NCI-H510A treated with DMSO at 0.1 percent for 48 hours (cell line): ENCODE measurements at places on chromosomes 4 and X.
A peak's percentile ranks its signal among the peaks of the same experiment; 100 is the strongest.

DNA sequence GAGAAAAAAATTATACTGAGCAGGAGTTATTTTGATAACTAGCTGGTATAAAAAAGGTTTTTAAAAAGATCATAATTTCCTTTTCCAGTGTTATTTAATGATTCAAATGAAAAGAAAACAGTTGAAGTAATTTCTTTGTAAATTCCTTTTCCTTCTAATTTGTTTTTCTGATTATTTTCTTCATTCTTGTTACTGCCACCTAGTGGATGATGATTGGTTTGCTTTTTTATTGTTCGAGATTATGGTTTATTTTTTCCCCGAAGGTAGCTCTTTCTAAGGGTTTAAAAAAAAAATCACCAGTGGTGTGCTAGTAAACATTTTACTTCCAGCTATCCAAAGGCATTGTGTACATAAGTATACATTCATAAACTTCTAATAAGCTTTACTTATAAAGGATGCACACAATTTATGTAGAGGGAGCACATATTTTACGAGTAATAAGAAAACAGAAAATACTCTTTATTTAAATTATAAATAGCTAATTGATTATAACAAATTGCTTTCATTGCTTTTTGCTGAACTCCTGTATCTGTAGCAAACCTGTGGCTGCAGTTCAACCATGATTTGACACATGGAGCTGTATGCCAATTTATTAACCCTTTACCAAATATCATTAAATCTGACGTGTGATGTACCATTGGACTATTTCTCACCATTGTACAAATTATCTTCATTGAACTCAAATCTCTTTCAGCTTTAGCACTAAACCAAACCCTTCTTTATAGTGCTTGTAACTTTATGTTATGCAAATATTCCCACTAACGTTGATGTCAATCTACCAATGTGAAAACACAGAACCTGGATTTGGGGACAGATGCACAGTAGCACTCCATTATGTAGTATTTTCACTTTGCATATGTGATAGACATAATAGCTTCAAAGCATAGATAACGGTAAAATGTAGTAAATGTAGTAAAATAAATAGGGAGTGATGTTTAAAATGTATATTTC, 97.8 kb upstream of the ANK2 start:
- DNase-seq: peak; percentile 5

- peak; percentile 74 for DNase-seq
Measured at GRCh38 chr4:8176547-8177399, 18.2 kb upstream of the ABLIM2 start.

DNA sequence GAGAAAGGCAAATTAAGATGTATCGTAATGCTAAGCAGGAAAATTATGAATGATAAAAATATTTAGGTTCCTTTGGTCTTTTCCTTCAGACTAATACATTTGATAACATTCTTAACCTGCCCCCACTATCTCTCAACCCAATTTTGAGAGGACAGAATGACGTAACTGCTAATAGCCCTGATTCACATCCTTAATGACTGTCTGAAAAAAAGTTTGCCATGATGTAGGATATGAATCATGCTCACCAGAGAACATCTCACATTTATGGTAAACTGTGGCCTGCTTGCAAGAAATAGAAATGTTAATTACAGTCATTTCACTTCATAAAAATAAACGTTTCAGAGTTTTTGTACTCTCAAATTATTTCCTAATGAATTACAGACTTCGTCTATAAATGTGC, 128.0 kb upstream of the VEGFC start:
- DNase-seq: no peak

DNA sequence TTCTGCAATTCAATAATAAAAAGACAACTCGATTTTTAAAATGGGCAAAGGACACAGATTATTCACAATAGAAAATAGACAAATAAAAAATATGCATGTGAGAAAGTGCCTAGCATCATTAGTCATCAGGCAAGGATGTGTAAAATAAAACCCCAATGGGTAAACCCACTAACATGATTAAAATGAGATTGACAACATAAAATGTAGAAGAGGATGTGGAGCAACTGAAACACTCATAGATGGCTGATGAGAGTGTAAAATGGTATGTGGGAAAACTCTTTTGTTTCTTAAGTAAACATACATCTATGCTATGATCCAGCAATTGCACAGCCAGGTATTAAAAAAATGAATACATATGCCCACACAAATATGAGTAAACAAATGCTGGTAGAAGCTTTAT, 177.6 kb downstream of the IQCM start:
- no peak for DNase-seq

- DNase-seq: no peak
Measured at GRCh38 chr4:69859140-69859685, 732 bp downstream of the SULT1E1 start.

DNA sequence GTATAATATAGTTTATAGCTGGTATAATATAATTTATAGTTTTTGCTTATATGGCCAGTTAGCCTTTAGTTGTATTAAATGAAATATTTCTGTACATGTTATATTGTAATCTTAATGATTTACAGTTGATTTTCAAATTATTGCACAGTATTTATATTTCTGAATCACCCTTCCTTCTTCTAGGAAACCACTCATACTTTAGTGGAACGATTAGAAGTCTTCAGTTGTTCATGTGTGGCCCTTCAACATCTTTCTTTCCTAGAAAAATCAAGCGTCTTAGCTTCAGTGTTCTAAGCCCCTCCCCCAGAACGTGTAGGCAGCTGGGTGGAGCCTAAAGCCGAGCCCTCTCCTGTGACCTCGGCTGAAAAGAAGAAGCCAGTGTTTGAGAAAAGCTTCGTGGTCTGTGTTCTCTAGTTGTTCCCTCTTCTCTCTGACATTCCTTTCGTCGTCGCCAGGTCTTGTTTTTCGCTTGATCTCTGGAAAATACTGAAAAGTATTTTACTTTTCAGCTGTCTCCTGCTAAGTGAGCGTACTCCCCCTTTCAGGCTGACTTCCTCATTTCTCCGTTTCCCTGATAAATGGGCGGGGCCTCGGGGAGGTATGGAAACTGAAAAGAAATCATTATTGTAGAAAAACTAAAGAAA, at the start of gene C4orf33:
Gene C4orf33, plus strand, starts transcription at position 342 of the 644 bp plus-strand sequence. CDS start 6,459 bp downstream, outside the sequence.
- DNase-seq: peak; percentile 46

DNA sequence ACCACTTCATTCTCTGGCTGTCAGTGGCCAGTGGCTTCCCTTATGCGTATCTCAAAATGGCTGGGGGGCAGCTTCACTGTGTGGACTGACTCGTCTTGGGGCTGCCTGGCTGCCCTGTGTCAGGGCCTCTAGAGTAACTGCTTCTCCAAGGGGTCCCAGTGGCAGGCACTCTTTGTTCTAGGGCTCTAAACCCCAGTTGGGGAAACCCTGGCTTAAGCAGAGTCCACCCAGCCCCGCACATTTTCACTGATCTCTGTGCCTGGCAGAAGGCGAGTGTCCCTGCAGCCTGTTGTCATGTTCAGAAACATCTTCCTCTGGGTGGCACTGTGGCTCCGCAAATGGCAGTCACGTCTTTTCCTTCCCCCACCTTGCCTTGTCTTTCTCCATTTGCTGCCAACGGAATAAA, 59.7 kb downstream of the NBDY start:
- no peak for DNase-seq

- DNase-seq: no peak
Measured at GRCh38 chr4:17258106-17258505, 253.8 kb downstream of the QDPR start.

GRCh38 chr4:141812158-141812557, 175.8 kb downstream of the IL15 start:
- no peak for DNase-seq

- DNase-seq: no peak
Measured at GRCh38 chr4:88244056-88244455, 40.3 kb downstream of the PPM1K start.

DNA sequence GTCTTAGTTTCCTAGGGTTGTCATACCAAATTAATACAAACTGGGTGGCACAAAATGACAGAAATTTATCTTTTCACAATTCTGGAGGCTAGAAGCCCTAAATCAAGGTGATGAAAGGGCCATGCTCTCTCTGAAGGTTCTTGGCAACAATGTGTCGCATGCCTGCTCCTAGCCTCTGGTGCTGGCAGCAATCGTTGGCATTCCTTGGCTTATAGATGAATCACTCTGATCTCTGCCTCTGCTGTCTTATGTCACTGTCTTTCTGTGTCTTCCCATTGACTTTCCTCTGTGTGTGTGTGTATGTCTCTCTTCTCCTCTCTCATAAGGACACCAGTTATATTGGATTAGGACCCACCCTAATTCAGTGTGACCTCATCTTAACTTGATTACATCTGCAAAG, 15.9 kb upstream of the INTU start:
- DNase-seq: no peak

GRCh38 chr4:138897811-138898226, 117.8 kb upstream of the NOCT start:
- peak; percentile 87 for DNase-seq

GRCh38 chrX:129649268-129650182, 5.2 kb downstream of the APLN start:
- no peak for DNase-seq

DNA sequence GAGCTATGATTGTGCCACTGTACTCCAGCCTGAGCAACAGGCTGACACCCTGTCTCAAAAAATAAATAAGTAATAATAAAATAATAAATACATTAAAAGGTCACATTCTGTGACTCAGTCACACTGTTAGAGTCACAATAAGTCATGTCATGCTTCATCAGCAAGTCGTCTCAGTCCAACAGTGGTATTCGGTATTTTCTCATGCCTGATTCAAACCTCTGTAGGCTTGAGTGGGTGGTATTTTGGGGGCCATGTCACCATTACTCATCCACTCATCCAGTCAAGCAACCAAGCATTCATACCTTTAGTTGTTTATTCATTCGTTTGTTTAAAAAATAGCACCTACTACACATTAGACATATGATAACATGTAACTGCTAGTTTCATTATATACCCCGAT, 46.9 kb downstream of the SUPT20HL2 start:
- no peak for DNase-seq

- peak; percentile 64 for DNase-seq
Measured at GRCh38 chr4:74042681-74043080, 4.2 kb upstream of the CXCL3 start.

- peak; percentile 35 for DNase-seq
Measured at GRCh38 chr4:54230484-54231418, 1.7 kb downstream of the PDGFRA start.

- peak; percentile 67 for DNase-seq
Measured at GRCh38 chr4:173264684-173265185, 69.4 kb downstream of the HMGB2 start.

- no peak for DNase-seq
Measured at GRCh38 chr4:123430031-123430430, 33.4 kb downstream of the SPRY1 start.

GRCh38 chrX:115892787-115893671, 277.5 kb upstream of the AGTR2 start:
- peak; percentile 45 for DNase-seq

DNA sequence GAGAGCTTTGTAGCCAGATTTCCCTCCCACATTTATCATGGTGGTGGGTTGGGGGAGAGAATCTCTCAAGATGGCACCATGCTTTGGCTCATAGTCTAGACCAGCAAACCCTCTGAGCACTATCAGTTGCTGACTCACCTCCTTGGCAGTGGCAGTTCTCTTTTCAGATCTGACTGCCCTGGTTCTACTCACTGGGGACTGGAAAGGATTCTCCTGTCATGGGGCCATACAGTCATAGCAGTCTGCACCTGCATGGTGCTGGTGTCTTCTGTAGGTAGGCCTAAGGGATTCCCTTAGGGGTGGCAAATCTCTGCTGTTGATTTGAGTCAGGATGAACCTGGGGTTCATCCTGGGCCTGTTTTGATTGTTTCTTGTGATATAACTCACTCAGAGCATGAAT, 2.6 kb downstream of the TEX13B start:
- DNase-seq: no peak

DNA sequence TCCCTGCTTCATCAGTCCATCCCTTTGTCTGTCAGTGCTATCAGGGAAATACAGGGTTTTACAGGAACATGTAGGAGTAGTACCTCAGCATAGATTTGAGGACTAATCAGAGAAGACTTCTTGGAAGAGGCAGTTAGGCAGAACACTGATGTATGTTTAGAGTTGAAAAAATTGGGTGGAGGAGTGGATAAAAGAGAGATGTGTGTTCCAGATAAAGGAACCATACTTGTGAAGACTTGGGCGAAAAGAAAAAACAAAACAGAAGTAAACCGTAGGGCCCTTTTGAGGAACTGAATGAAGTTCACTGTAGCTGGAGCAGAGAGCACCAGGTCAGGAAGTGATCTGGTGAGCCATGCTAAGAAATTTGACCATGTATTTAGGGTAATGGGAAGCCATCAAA, 32.3 kb downstream of the AFF1 start:
- no peak for DNase-seq

- DNase-seq: peak; percentile 10
Measured at GRCh38 chr4:52091801-52092200, 40.7 kb downstream of the SPATA18 start.

GRCh38 chr4:95183656-95184408, 364.9 kb downstream of the UNC5C start:
- DNase-seq: no peak

GRCh38 chr4:11698846-11699590, 270.3 kb upstream of the HS3ST1 start:
- DNase-seq: no peak

DNA sequence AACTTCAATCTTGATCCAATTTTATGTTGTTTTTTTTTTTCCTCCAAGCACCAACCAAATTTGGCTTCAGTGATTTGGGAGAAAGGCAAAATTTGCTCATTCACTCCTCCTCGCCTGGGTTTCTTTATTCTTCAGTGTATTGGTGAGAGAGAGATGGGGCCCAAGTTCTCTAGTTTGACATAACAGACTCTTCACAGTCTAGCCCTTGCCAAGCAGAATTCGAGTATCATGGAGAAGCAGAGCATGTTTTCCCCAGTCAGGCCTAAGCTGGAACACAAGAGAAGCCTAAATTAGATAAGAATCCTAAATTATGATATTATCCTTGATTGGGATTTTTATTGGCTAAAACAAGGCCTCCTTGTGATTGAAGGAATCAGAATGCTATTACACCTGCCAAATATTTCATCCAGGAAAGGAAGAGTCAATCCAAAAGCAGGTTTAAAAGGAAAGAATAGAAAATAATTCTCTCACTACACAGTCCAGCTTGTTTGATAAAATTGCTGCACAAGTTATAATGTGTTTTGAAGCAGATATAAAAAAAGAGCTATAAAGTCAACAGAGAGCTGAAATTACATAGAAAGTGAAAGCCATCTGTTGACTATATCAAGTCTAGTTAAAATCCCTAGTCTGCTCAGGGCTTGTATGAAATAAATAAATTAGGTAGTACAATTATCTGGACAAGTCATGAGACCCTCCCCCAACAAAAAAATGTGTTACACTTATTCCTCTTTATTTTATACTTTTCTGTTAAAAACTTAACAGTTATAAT, 39.9 kb upstream of the FAM241A start:
- DNase-seq: no peak
